Stimulated activated CD4-positive, alpha-beta T cell treated with anti-CD3 and anti-CD28 coated beads, TNF-alpha, amount 100 ng/mL, for 1 hour (primary cell): ENCODE measurements at places on chromosomes 1 and 21.

DNA sequence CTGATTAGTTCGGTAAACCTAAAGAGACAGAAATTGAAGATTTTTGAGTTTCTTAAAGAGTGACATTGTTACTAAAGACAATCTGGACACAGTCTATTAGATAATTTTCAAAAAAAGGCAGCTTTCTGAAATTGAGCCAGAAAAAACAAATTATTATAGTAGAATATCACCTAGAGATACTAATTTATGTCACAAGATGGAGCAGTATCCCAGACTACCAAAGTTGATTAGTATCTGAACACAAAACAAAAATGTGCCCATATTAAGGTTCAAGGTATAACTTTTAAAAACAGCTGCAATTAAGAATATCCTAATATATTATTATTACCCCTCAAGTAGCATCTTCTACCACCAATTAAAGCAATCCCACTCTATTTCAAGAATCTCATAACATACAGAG is 40.5 kb upstream of the SYT2 start:
- DNase-seq: no peak

- DNase-seq: no peak
Observed at GRCh38 chr1:172990598-172991215, 60.0 kb downstream of the TNFSF18 start.

GRCh38 chr1:101567582-101568189 is 330.9 kb downstream of the S1PR1 start:
- DNase-seq: peak; percentile 2

DNA sequence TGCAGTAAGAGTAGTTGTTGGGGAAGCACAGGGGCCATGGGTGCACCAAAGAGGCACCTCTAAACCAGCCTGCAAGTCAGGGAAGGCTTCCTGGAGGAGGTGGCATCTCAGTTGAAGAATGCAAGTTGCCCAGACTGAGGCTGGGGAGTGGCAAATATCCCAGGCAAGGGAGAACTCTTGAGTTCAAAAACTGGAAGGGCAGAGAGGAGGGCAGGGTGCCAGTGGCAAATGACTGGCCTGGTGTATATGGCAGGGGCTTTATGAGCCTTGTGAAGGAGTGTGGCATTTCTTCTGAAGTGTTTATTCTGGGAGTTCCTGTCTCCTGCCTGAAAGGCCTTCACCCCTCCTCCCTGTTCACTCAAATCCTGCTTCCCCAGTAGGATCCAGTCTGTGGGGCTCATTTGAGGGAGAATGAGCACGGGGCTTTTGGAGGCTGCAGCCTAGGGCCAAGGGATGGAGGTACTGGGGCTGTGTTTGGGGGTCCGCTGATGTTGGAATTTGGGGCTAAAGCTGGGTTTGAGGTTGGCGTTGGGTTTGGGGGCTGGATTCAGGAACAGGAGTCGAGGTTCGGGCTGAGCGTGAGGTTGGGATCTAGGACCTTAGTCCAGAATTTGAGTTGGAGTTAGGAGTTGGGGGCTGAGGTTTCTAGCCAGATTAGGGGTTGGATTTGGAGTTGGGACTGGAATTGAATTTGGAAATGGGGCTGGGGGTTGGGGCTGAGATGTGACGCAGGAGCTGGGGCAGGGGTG is at the start of gene TMEM125:
TMEM125 (plus strand) TSS at position 357 of the 749 bp plus-strand sequence. CDS start 2,740 bp downstream, outside the sequence.
- no peak for DNase-seq

DNA sequence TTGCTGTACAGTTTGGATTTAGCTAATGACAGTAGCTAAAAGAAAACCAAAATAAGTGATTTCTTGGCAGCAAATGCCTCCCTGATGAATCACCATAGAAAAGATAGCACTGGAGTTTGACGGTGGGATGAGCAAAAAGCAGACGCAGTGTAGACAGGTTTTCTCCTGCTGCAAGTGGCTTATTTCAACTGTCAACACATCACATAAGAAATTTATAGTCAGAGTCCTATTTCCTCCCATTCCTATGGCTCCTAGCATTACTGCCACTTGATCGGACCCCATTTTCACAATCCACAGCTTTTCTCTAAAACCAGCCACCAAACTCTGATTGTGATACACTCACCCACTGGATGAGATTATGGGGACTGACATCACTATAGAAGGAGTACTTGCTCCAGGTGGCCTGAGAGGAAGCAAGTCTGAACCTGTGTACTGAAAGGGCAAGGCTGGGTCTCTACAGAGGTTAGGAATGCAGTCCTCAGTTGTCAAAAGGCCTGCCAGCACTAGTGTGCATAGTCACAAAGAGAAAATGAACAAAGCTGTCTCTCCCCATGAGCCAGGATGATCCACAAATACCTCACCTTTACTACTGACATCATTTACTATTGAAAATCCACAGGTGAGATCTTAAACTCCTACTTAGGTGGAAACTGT is 359.8 kb downstream of the LTN1 start:
- no peak for DNase-seq

GRCh38 chr1:24692351-24692980 is 49.4 kb downstream of the SRRM1 start:
- no peak for DNase-seq

- no peak for DNase-seq
Observed at GRCh38 chr1:13901597-13901996, 201.6 kb downstream of the PRDM2 start.
